ENCODE measurements at places on chromosomes 1 and 21. TPM values are rescaled to one million over a fixed set of nuclear protein-coding genes. Genes with fewer than 3 reads are reported as not detected.

DNA sequence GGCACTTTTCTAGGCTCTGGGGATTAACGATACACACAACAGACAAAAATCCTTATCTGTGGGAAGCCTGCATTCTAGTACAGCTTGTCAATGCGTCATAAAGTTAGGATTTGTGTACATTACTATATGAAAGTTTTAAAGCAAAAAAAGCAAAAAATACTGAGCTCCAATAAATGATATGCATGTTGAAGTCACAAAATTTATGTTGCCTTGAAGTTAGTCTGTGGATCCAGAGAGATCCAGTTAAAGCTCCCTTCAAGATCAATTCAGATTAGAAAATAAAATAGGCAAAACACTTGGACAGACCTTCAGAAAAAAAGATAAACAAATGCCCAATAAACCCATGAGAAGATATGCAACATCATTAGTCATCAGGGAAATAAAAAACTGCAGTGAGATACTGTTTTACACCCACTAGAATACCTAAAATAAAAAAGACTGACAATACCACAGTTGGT lies 33.1 kb upstream of the KCNQ4 start:
- DNase-seq: no peak

SOAT1 gene
- total RNA-seq: 83.1 TPM

ESPN gene
- total RNA-seq: 3.1 TPM

AMY1C gene
- total RNA-seq: not detected

DNA sequence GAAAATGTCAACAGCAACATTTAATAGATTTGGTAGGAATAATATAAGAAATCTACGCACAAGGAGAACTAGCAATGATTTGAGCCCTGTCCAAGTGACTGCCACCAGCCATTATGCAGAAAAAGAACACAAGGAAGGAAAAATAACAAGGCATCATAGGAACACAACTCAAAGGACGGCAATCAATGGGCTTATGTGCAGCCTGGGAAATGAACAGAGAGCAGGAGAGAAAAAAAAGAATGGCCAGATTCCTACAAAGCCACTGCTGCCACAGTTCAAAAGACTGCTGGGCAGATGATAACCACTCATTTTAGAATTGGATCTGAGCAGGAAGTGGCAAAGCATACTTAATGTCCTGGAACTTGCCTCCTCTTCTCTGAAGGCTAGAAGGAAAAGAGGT lies 274.3 kb upstream of the CAMK1G start:
- DNase-seq: no peak

DNA sequence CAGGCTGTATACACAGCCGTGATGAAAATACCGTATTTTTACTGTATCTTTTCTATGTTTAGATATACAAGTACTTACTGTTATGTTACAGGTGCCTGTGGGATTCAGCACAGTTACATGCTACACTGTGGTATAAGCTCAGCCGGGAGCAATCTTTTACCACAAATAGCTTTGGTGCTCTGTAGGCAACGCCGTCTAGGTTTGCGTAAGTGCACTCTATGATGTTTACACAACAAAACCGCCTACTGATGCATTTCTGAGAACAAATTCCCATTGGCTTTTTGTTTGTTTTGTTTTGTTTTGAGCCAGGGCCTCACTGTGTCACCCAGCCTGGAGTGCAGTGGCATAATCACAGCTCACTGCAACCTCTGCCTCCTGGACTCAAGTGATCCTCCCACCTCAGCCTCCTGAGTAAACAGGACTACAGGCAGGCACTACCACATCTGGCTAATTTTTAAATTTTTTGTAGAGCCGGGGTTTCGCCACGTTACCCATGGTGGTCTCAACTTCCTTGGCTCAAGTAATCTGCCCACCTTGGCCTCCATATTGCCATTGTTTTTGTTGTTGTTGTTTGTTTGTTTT lies 81.0 kb downstream of the SCCPDH start:
- no peak for DNase-seq

GRCh38 chr1:70896224-70896623 lies 151.4 kb downstream of the PTGER3 start:
- no peak for DNase-seq

GRCh38 chr1:30294508-30294907 lies 428.9 kb downstream of the MATN1 start:
- no peak for DNase-seq

- no peak for DNase-seq
Measured at GRCh38 chr1:155834296-155834926, 22.6 kb downstream of the GON4L start.

MAST2 gene
- total RNA-seq: 54.0 TPM

CELA3A gene
- 25.1 TPM for total RNA-seq

RAP1A gene
- total RNA-seq: 93.0 TPM

GRCh38 chr1:197150336-197151005 lies 4.0 kb upstream of the ASPM start:
- DNase-seq: no peak

- DNase-seq: no peak
Measured at GRCh38 chr1:101311146-101311920, 74.5 kb downstream of the S1PR1 start.

DNA sequence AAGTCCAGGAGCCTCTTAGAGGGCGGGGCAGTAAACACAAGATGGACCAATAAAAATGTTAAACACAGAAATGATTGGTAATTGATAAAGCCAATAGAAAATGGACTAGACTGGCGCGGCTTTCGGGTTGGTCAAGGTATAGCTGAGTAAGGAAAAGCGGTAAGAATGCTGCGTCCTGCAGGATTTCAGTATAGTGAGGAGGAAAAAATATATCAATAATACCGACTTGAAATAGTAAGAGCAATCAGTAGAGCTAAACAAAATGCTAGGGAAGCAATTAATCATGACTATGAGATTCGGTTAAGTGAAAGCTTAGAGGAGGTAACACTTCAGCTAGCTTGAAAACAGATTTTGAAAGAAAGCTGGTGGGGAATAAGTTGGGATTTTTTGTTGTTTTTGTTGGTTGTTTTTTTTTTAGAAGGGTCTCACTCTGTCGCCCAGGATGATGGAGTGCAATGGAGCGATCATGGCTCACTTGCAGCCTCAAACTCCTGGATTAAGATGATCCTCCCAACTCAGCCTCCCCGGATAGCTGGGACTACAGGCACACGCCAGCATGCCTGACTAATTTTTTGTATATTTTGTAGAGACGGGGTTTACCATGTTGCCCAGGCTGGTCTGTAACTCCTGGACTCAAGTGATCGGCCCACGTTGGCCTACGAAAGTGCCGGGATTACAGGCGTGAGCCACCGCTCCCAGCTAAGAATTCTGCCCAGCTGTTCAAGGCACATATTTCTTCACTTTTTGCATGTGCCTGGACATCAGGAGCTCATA lies 711 bp upstream of the TESK2 start:
- no peak for DNase-seq

DNA sequence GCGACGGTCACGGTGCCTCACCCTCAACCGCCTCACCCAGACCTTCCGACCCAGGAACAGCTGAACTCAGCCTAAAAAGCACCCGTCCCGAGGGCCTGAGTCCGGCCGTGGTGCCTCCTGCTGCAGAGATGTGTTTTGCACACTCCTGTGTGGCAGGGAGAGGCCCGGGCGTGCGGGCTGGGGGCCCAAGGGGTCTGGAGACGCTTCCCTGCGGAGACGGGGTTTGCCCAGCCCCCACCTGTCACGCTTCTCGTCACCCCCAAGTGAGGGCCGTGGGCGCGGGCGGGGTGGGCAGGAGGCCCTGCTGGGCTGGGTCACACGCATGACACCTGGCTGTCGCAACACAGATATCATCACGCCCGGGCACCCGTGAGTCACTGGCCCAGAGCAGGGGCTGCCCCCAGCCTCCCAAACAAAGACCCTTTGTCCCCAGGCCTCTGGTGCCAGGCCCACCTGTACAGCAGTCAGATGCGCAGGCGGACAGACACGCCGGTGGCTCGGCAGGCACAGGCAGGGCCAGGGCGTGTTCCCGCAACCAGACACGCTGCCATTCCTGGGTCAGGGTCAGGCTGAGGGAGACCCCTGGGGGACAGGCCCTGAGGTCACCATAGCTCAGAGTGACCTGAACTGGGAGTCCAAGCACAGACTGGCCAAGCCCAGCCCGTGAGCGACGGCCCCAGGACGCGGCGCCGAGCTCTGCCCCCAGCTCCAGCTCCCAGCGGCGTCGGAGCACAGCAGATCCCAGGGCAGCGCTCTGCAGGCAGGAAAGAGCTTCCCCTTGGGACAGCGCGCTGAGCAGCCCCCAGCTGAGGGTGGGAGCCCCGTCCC lies 6.1 kb downstream of the B3GALT6 start:
- DNase-seq: no peak

GRCh38 chr21:42121794-42122193 lies 50.7 kb downstream of the UMODL1 start:
- no peak for DNase-seq

DNA sequence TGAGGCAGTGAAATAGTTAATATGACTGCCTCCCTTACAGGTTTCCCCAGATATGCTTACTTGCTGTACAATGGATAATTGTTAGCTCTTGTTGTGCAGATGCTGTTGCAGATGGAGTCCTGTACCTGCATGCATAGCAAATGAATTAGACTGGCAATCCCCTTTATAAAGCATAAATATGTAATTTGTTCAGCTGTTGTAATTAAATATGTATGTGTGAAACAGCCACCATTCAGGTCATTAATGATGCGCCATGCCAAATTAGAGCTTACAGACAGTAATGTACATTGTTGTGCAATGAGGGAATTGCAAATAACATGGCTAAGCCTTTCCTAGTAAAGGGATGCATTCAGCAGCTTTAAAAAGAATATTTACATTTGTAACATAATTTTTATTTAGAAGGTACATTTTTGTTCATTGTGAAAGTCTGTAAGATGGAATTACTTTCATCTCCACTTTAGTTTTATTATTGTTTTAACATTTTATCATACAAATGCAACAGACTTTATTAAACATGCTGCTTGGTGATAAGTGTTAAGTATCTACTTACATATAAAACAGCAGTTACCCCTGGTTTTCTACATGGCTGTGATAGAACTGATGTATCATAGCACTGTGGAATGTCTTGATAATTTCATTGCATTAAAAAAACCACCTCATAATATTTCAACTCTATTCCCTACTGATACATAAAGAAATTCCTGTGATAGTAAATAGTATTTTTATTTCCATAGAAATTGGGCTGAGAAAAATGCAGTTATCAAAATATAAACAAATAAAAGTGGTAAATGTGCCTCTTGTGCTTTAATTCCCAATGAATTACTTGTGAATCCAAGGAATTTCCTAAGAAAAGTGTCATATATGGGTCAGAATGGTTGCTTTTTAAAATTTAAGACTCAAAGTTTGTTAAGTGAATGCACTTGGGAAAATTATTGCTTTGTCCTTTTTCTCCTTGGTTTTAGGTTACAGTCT lies 99.0 kb downstream of the NFIA start:
- DNase-seq: no peak

TEDDM1 gene
- not detected for total RNA-seq

DNA sequence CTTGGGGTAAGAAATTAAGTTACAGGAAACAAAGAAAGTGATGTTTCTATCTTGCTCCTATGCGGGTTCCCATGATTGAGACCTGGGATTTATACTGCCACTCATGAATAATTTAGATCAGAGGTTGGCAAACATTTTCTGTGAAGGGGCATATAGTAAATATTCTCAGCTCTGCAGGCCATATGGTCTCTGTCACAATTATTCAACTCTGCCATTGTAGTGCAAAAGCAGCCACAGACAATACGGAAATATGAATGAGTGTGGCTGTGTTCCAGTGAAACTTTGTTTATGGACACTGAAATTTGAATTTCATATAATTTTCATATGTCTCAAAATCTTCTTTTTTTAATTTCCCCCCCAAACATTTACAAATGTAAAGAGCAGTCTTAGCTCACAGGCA lies 127.2 kb downstream of the FOXD2 start:
- DNase-seq: no peak
